ENCODE measurements at places on chromosomes 5 and 9.

DNA sequence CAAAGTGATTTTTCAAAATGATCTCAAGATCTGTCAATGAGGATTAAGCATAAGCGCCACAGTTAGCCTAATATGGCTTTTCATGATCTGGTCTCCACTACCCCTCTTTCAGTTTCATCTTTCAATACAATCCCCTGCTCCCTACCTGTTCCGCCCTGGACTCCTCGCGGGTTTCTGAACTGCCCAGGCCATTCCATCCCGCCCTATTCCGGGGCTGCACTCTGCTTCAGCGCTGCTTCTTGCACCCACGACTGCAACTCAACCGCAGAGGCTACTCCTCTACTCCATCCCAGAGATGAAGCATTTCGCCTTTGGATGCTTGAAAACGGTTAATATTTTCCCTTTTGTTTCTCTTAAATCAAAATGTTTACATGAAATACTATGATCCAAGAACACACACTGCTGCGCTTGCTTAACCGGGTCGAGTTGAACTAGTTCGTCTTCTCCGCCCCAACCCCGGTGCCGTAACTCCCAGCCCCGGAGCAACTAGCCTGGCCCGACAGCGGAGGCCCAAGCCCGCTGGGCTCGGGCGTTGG is 716 bp upstream of the OTULIN start:
- DNase-seq = no peak

GRCh38 chr5:103263054-103263453 is 4.5 kb downstream of the MACIR start:
- no peak for DNase-seq

DNA sequence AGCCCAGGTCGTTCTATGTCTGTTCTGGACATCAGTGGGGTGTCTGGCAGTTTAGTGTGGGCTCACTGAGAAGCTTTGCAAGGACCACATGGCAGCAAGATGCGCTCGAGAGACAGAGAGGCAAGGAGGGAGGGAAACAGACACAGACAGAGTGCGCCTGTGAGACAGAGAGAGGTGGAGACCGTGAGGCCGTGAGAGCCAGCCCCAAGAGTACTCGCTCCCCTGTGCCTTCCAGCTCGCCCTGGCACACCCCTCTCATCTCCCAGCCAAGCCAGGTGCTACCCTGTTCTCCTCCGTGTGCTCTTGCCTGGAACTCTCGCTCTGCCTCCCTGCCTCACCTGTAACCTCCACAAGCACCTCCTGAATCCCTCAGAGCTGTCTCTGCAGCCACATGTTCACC is 106.8 kb downstream of the EHMT1 start:
- DNase-seq = no peak

- no peak for DNase-seq
Observed at GRCh38 chr5:75611311-75612225, at the start of gene ANKDD1B. TSS of gene ANKDD1B (plus strand) at chr5:75611453. CDS start at chr5:75611635, 182 bp downstream.

GRCh38 chr9:118290116-118290515 is 585.9 kb downstream of the TLR4 start:
- no peak for DNase-seq

DNA sequence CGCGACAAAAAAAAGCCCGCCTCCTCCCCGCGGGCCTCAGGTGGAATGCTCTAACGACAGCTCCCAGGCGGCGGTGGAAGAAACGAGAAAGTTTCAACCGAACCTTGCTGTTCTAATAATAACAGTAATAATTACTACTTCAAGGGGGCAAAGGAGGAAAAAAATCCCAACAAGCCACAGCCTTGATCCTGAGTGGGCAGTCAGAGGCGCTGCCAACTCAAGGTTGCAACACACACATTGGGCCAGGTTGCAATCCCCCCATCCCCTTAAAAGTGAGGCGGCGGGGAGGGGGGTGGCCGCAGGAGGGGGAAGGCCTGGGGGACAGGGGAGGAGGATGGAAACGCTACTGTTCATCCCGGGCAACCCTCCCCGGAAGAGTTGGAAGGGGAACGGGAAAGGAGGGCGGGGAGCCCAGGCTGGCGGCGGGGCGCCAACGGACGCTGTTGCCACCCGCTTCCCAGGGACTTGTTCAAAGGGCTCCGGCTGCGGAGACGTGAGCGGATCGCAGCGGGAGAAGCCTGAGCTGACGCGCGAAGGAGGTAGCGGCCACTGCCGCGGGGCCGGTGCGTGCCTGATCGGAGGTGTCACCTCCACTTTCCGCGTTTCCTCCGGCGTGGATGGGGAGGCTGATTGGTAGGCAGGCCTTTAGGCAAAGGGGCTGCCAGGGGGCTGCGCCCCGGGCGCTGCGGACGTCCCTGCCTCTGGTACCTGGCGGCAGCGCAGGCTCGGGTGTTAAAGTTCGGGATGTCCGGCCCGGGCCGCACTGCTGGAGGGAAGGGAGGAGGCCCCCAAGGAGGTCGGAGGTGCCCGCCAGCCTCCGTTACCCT is 647 bp downstream of the SMARCA2 start:
- no peak for DNase-seq

- DNase-seq = no peak
Observed at GRCh38 chr9:124503713-124504529, 3.3 kb downstream of the NR5A1 start.

DNA sequence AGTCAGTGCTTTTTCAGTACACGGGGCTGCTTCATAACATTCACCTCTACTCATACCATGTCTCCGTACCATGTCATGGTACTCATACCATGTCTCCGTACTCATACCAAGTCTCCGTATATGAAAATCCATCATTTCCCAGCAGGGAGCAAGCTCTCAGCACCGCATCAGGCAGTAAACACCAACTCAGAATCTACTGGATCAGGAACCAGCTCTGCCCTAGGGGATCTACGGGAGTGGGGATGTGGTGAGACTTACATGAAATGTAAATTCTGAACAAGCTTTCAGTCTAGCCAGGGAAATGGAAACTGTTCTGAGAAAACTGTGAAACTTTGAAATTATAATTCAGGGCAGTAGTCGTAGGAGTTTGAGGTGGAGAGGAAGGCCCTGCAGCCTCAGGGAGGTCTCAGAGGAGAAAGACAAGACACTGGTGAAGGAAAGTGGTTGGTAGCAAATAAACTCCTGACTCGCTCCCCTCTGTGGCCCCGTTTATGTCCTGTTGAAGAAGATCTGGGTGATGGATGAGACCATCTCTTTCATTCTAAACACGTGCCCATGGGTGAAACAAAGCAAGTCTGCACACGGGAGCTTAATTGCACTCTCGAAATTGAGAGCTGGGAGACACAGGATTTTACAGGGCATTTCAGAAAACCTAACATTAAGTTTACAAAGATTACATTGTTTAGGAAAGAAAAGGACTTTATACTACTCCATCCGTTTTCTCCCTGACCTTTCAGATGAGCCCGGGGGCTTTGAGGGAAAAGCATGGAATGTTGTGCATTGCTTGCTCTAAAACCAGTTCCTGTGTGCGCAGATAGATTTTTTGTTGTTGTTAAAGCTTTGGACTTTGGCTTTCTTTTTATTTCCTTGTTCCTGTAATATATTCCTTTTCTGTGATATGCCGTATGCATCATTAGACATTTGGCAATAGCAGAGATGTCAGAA is 26.8 kb downstream of the ACTBL2 start:
- no peak for DNase-seq

GRCh38 chr5:21672911-21673310 is 1180.2 kb downstream of the CDH12 start:
- no peak for DNase-seq

DNA sequence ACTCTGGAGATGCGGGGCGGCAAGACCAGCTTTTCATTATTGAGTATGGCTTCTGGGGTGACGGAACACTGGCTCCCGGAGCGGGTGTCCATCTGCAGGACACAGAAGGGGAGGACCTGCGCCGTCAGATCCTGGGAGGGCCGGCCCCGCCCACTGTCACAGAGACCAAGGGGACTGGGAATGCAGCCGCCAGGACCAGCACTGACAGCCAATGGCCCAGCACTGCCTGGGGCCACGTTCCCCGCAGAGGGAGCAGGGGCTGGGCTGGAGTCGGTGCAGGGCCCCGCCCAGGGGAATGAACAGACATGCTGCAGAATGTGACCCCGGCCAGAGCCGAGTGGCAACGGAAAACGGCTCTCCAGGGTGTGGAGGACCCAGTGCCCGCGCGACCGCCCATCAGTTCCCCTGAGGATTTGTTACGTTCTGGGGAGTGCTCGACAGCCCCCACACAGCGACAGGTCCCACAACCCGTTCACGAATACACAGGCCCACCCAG is at the start of gene ZDHHC11:
ZDHHC11 (minus strand) TSS at position 476 of the 496 bp plus-strand sequence; CDS start at position 92, 384 bp downstream.
- DNase-seq = no peak

DNA sequence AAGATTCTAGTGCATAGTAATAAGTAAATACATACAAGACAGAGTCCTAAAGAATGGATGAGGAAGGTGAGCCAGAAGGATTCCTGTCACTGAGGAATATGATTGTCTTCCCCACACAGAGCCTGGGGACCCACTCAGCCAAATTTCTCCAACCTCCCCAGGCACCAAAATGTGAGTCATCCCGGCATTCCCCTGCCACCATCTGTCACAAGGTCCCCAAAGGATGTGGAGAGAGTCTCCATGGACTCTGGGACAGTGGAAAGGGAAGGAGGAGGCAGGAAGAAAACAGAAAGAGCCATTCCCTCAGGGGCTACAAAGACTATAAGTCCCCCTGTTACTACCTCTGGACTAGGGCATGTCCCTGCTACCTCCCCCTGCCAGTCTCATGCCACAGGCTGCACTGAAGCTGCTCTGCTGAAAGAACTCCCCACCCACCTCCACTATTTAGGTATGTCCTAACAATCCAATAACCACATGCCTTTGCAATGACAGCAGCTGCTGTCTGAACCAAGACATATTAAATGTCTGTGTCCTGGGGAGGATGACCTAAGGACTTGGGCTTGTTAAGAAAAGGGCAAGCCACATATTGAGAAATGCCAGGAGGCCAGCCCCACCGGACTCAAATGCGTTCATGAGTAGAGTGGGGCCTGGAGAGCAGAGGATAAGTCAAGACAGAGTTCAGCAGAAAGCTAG is 10.7 kb upstream of the OR5C1 start:
- no peak for DNase-seq

DNA sequence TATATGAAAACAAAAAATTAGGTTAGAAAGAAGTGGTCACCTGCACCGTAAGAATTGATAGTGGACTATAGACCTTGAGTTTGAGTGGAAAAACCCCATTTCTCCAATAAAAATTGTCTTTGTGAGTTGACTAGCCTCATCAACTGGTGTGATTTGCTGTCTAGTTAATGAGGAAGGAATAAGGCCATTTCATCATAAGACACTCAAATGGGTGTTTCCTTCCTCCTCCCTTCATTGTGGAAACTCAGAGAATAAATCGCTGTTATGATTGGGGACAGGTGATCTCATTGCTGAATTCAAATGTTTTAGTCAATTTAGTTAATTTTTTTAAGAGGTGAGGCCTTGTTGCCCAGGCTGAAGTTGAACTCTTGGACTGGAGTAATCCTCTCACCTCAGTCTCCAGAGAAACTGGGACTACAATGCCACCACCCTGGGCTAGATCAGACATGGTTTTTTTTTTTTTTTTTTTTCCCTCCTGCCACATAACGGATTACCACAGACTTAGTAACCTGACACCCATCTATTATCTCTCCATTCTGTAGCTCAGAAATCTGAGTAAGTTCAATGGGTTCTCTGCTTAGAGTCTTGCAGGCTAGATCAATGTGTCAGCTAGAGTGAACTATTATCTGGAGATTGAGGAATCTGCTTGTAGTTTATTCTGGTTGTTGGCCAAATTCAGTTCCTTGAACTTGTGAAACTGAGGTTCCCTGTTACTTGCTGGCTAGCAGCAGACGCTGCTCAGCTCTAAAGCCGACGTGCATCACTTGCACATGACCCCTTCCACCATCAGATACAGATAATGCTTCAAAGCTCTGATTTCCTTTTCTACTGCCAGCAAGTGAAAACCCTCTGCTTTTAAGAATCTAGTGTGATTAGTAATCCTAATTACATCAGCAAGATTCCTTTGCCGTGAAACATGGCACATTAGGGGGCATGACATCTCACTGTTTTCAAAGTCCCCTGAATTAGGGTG is 663.8 kb upstream of the CDH9 start:
- no peak for DNase-seq

DNA sequence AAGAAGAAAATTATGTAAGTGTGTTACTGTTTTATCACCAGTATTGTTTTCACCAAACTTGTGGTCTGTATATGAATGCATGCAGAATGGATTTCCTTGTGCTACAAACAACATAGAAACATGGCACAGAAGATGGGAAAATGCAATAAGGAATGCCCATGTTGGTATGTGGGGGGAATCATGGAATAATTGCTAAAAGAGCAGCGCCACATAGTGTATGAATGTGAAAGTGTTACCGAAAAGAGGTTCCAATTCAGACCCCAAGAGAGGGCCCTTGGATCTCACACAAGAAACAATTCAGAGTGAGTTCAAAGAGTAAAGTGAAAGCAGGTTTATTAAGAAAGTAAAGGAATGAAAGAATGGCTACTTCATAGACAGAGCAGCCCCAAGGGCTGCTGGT is 26.4 kb upstream of the TYRP1 start:
- DNase-seq = no peak

- no peak for DNase-seq
Observed at GRCh38 chr5:13508559-13508958, 435.9 kb downstream of the DNAH5 start.
